ENCODE measurements at places on chromosomes 5 and 9.

DNA sequence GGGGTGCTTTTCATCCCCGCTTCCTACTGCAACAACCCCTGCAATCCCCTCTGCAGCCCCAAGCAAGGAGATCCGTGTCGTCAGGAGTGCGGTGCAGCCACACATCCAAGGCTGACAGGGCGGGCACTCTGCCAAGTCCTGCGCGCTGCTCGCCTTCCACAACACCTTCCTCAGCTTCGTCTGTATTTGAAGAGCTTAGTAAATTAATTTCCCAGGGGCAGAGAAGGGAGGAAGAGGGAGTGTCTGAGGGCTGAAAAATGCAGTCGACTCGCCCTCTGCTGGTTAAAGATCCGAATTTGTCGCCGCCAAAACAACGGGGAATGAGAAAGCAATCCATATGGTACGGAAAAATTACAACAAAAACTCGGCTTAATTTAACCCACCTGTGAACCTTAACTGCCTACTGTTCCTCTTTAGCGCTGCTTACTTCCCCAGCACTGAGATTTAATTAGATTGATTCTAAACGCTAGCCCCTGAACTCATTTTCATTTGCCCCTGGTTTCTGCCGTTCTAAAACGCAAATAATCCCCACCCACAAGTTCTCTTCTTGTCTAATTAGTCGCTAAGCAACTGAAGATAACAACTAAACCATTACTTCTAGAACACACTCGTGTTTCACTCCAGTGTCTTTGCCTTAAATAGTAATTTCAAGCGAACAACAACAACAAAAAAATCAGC lies 10.9 kb upstream of the PCDHB1 start:
- DNase-seq: no peak

- no peak for DNase-seq
Measured at GRCh38 chr5:141507387-141508091, 18.7 kb downstream of the PCDHGC5 start.

- DNase-seq: no peak
Measured at GRCh38 chr9:20742833-20743232, 58.8 kb downstream of the FOCAD start.

DNA sequence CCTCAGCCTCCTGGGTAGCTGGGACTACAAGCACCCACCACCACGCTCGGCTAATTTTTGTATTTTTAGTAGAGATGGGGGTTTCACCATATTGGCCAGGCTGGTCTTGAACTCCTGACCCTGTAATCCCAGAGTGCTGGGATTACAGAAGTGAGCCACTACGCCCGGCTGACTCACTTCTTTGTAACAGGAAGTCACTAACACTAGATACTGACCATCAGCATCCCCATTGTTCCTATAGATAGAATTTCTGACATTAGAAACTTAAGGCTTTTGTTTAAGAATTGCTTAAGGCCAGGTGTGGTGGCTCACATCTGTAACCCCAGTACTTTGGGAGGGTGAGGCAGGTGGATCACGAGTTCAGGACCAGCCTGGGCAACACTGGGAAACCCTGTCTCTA lies 42.2 kb downstream of the LEAP2 start:
- no peak for DNase-seq

- no peak for DNase-seq
Measured at GRCh38 chr5:41309275-41309674, 95.9 kb upstream of the C6 start.

- DNase-seq: no peak
Measured at GRCh38 chr9:91741522-91741921, 208.5 kb downstream of the ROR2 start.

DNA sequence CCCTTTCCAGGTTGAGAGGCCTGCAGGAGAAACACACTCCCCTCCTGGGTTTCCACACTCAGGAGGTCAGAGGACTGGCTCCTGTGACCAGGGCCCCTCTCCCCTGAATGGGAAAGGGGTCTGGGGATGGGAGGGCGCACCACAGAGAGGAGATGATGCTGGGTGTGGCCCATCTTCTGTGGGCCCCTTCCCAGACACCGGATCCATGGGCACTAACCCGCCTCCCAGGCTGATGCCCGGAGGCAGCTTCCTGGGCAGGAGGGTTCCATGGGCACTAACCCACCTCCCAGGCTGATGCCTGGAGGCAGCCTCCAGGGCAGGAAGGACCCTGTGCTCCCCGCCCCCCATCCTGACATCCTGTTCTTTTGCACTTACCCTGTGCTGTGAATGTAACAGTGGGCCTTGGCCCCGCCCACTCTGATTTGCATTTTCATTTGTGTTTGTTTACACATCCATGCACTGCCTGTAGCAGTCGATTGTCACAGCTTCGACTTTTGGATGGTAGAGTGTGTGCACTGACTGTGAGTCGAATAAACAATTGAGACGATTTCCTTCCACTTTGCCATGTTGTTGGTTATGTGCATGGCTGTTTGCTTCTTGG lies 9.3 kb upstream of the DOLPP1 start:
- no peak for DNase-seq

DNA sequence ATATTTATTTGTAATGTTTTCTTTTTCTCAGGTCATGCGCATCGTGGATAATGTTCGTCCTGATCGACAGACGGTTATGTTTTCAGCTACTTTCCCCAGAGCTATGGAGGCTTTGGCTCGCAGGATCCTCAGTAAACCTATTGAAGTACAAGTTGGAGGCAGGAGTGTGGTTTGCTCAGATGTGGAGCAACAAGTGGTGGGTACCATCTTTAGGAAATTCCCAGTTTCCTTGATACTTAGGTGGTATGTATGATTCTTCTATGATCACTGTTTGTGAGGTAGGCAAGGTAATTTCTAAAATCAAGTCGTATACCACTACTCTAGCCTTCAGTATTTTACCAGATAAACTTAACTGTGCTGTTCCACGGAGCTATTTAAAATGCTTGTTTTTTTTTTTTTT lies 36.2 kb downstream of the DDX46 start:
- DNase-seq: no peak

DNA sequence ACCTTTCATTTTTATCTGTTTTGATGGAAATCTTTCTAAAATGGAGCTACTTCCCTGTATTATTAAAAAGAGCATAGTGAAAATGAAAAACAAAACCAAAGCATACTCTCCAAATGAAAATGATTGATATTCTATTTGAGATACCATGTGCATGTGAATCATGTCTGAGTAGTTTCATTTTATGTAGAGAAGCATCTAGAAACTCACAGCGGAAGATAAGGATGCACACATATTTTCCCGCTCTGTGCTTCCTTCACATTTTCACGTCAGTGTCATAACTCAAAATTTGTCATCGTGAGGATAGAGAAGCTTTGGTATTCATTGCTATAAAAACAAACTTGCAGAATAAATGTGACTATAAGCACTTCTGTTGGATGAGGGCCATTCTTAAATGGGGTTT lies 34.0 kb upstream of the CLINT1 start:
- DNase-seq: no peak

- no peak for DNase-seq
Measured at GRCh38 chr5:43045236-43045635, 5.1 kb upstream of the ANXA2R start.

GRCh38 chr9:80899208-80899607 lies 790.1 kb downstream of the TLE1 start:
- DNase-seq: no peak

DNA sequence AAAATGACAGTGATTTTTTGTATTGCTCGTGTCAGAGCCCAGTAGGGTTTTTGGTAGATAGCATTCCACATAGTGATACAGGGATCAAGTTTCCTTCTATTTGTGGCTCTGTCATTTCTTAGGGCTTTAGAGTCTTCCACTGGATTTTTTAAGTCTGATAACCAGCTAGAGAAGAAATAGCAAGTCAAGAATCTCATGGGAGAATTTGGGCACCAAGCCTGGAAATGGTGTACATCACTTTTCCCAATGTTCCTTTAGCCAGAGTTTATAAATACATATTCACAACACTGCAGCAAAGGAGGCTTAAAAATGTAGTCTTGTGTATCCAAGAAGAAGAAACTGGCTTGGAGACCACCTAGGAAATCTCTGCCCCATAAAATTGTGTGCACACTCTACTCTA lies 647.1 kb upstream of the KLF4 start:
- DNase-seq: no peak

- no peak for DNase-seq
Measured at GRCh38 chr9:124800306-124801259, 23.6 kb downstream of the OLFML2A start.

- DNase-seq: no peak
Measured at GRCh38 chr9:2145746-2146145, 130.6 kb downstream of the SMARCA2 start.

DNA sequence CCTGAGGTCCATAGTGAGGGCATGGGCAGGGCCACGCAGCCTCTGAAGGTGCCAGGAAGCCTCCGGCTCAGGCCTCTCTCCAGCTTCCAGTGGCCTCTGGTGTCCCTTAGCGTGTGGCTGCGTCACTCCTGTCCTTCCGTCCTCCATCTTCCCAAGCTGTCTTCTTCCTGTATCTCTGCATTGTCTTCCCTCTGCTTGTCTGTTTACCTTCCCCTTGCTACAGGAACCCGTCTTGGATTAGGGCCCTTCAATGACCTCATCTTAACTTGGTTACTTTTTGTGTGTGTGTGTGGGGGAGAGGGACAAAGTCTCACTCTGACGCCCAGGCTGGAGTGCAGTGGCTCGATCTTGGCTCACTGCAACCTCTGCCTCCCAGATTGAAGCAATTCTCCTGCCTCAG lies 14.4 kb downstream of the ASS1 start:
- no peak for DNase-seq

- DNase-seq: no peak
Measured at GRCh38 chr5:108303611-108304010, 78.3 kb downstream of the FBXL17 start.

GRCh38 chr9:104836235-104836634 lies 72.3 kb downstream of the NIPSNAP3B start:
- no peak for DNase-seq

DNA sequence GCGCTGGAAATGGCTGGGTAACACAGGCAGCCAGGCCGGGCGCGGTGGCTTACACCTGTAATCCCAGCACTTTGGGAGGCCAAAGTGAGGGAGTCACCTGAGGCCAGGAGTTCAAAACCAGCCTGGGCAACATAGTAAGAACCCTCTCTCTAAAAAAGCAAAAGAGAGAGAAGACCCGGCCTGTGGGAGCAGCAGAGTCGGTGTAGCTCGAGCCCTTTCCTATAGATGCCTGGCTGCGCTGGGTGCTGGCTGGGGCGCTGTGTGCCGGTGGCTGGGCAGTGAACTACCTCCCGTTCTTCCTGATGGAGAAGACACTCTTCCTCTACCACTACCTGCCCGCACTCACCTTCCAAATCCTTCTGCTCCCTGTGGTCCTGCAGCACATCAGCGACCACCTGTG lies 9.2 kb downstream of the UCK1 start:
- no peak for DNase-seq

Measured in stimulated activated CD8-positive, alpha-beta memory T cell treated with anti-CD3 and anti-CD28 coated beads, Interleukin-4, amount 100 ng/mL, for 48 hours (primary cell).